ENCODE measurements at places on chromosomes 16 and 17.

DNA sequence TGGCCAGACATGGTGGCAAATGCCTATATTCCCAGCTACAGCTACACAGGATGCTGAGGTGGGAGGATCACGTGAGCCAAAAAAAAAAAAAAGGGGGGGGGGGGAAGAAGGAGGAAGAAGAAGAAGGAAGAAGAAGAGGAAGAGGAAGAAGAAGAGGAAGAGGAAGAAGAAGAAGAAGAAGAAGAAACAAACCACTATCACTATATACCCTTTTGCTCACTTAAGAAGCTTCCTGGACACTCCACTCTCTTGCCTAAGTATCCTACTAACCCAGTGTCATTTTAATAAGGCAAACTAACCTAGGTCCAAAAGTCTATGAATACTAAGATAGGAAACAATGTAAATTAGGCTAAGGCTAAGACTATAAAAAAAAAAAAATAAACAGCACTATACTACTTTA is 54.8 kb downstream of the GPATCH8 start:
- no peak for DNase-seq

DNA sequence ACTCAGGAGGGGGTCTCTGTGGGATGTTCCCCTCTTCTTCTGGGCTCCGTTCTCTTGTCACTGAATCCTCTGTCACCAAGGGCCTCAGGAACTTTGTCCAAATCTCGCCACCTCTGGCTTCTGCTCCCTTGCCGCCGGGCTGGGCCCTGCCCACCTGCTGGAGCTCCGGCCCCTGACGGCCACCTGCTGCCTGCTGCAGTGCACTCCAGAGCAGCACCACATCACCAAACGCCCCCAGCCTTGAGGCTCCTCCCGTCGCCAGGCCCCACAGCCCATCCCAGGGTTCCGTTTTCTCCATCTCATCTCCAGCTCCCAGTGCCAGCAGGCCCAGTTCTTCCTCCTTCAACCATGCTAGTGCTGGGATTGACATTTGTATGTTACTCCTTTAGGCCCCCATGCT is 43.6 kb downstream of the FOXL1 start:
- no peak for DNase-seq

DNA sequence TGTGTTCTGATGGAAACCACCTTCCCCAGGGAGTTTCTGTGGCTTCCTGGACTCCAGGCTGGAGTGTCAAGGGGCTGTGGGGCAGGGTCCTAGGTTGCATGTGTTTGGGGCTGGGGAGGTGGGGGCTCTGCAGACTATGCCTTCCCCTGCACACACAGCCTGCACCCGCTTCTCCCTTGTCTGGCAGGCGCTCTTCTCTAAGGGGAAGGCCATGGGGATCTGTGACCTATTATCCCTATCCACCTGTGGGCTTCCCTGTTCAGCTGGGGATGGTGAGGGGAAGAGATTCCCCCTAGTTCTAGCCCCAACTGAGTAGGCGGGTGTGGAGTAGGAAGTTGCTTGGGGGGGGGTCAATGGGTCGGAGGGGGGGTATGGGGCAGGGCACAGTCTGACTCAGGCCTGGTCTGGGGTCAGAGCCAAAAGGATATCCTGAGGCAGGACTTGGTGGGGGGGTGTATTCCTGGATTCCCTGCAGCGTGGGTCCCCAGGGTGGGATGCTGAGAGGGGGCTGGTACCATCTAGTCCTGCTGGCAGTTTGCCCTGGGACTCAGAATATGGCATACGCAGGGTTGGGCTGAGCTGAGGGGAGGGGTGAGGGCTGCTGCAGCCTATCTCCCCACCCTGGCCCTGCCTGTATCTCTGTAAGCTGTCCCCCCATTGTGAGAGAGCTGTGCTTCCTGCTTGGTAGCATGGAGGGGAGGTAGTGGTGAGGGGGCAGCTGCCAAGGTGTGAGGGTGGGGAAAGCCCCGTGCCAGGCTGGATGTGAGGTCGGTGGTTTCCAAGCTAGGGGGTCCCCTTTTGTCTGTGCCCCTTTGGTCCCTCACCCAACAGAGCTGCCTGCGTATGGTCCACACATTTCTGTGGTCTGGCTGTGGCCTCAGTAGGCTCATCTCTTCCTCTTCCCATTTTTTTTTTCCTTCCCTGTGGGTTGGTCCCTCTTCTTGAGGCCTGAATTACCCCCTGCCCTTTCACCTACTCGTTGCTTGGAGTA is 14.7 kb downstream of the RARA start:
- no peak for DNase-seq

DNA sequence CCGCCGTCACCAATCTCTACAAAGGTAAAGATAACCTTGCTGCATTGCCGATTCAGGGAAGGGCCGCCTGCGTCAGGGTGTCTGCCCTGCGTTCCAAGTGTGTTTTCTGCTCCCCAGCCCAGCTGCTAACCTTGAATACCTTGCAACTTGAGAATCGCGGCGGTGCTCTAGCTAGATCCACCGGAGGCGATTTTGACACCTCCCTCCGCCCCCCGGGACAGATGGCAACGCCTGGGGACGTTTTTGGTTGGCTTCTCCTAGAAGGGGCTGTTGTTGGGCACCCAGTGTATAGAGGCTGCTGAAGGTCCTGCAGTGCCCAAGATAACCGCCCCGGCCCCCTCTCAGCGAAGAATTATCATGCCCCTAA is 1.5 kb downstream of the HAPSTR1 start:
- DNase-seq = peak; percentile 69

DNA sequence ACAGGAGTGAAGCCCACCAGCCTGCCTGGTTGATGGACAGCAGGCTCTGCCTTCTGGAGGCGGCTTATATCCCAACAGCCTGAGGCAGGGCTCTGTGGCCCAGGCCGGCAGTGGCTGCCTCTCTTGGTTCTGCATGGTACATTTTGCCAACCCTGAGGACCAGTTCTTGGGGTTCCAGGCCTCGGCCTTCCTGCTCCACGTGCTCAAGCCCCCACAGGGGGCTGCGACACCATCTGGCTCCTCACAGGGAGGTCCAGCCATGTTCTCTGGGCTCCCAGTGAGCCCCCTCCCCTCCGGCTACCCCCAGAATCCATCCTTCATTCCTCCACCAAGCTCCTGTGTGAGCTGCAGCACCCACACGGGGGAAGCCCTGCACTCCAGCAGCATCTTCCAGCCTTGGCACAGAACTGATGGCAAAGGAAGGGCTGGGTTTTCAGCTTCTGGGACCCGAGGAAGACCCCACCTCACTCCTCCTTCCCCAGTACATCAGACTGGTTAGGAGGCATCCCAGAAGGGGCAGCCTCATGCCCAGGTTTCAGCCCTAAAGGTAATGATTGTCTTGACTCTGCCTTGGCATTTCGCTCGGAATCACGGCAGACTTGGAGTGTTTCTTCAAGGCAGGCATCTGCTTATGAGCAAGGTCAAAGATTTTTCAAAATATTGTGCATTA is 231.2 kb downstream of the CPPED1 start:
- DNase-seq = no peak

GRCh38 chr17:17842111-17842876 is 5.5 kb upstream of the SREBF1 start:
- DNase-seq = no peak

- no peak for DNase-seq
These were observed 165.2 kb downstream of the VPS53 start for GRCh38 chr17:549177-550040.

GRCh38 chr17:55420776-55421178 is 858 bp downstream of the MMD start:
- DNase-seq = peak; percentile 74

GRCh38 chr16:2398520-2398919 is 30.7 kb upstream of the CCNF start:
- DNase-seq = no peak

DNA sequence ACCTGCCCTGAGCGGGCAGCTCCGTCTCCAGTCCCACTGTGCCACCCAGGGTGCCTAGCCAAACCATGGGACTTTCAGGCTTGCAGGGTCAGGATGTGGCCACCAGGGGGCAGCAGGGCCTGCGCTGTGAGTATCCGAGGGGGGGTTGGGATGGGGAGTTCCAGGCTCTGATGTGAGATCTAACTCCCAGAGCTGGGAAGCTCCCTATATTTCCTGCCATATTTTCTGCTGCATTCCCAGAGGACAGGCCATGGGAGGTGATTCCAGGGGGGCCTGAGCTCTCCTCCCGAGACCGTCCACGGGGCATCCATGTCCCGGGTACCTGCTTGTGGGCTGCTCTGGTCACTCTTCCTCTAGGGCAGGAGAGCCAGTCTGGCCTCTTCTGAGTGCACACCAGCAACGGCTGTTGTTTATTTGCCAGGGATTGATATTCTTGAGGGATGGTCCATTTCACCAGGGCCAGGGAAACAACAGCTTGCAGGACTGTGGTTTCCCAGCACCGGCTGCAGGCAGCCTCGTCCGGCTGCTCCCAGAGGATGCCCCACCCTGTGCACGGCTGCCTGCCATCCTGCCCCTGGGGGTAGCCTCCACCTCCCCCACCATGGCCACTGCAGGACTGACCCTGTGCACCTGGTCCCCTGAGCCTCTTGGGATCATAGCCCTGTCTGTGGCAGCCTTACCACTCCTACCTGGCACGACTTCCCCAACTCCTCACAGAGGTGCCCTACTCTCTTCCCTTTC is 1.2 kb downstream of the GPR142 start:
- DNase-seq = peak; percentile 85

- no peak for DNase-seq
These were observed 13.9 kb downstream of the TOP3A start for GRCh38 chr17:18300725-18301480.

GRCh38 chr17:15220785-15221184 is 44.3 kb downstream of the PMP22 start:
- DNase-seq = no peak

- no peak for DNase-seq
These were observed 428.4 kb downstream of the MAF start for GRCh38 chr16:79171931-79172705.

- DNase-seq = no peak
These were observed 26.0 kb downstream of the CD300LF start for GRCh38 chr17:74686761-74687160.

DNA sequence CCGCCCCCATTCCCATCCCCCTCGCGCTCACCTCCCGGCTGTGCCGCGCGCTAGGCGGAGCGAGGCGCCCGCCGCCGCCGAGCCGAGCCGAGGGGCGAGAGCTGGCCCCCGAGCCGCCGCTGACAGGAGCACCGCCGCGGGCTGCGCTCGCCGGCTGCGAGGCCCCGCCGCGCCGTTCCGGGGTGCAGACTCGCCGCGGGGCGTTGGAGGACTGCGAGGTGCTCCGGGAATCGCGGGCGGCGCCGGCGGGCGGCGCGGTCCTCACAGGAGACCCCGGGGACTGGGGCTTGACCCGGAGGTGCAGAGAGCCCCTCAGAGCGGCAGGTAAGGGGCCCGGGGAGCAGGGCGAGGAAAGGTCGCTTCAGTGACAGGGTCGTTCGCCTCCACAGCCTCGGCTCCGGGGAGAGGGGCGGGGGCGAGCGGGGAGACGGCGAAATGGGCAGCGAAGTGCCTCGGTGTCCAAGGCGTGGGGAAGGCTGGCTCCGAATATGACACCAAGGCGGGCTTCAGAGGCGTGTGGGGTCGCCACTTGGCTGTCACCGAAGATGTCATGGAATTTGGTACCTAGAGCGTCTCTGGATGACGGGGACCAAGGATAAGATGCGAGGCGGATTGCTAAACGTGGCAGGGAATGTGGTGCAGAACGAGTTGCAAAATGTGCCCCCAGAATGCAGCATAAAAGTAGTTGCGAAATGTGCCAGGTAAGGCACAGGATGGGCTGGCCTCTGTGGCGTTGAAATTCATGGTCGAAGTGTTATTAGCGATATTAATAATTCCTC is 580 bp downstream of the TANC2 start:
- DNase-seq = no peak

All from Karpas-422 (cell line).